ENCODE measurements at places on chromosomes 5 and 9.

GRCh38 chr9:129163753-129164152, 14.3 kb downstream of the IER5L start:
- no peak for DNase-seq

DNA sequence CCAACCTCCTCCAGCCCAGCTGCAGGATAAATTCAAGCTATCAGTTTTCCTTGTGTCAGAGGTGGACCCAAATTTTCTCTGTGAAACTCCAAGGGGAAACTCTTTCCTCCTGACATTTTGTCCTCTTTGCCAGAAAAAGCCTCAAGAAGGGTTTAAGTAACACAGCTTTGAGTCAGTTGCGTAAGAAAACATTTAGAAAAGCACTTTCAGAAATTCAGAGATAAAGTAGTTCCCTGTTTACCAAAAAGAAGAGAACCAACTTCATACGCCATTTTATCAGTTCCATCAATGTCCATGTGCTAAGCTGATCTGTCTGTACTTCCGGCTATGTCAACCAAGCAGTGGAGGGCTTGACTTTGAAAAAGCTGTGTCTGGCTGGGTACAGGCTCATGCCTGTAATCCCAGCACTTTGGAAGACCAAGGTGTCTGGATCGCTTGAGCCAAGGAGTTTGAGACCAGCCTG, 19.9 kb upstream of the SUSD1 start:
- no peak for DNase-seq

DNA sequence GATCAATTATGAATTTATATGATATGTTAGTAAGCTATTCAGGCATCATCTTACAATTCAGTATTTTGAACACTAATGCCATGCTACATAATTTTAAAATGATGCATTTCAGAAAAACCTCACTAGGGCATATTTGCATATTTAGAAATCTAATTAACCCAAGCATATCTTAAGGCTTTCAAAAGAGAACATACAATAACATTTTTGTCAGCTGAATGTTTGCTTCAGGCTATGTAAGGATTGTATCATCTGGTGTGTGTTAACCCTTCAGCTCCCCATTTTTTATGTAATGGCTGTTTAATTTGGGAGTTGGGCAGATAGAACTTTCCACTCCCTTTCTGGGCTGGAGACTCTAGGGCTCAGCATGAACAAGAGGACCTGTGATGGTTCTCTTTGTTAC, 299.1 kb upstream of the EFNA5 start:
- DNase-seq = no peak

DNA sequence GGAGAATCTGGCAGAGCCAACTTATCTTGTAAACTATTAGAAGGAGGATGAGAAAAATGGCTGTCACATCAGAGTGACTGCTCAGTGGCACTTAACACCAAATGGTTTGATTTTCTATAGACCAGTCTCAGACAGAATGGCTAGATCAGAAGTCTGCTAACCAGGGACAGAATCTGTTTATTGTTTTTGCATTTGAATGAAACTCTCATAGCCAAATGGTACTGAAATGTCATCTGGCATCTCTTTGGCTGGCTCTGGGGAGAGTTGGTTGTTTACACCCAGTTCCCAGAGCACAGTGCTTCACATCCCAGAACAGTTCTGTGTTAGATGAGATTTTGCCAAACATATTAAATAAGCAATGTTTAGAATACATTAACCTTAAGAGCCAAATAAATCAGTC, 106.6 kb upstream of the HMHB1 start:
- peak; percentile 32 for DNase-seq

- no peak for DNase-seq
These were observed 146.6 kb downstream of the SEC61B start for GRCh38 chr9:99368341-99369326.

DNA sequence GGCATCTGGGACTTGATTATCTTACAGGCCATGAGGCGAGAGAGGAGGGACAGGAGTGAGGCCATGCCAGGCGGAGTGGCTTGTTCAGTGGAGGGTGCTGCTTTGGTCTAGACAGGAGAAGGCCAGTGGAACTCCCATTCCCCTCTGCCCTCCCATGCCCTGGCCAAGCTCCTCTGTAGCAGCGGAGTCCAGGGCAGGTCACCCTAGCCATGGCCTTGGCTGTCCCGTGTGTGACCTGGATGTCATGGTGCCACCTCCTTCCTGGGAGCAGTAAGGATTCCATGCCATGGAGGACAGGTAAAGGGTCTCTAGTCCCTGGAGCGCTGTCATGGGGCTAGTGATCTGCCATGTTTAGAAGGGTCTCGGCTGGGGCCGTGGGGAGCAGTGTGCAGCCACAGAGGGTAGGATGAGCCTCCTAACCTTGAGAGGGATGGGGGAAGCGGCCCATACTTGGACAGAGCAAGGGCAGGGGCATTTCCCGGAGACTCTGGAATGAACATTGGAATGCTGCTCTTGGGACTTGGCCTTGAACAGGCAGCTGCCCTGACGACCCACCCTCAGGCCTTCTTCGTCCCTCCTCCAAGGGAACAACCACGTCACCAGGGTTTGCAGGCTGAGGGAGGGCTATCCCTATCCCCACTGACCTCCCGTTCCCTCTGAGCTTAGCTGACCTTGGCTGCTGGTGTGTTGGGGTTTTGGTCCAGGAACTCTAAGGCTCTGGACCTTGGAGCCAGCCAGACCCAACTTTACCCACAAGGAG, 100.4 kb downstream of the DAB2IP start:
- no peak for DNase-seq

DNA sequence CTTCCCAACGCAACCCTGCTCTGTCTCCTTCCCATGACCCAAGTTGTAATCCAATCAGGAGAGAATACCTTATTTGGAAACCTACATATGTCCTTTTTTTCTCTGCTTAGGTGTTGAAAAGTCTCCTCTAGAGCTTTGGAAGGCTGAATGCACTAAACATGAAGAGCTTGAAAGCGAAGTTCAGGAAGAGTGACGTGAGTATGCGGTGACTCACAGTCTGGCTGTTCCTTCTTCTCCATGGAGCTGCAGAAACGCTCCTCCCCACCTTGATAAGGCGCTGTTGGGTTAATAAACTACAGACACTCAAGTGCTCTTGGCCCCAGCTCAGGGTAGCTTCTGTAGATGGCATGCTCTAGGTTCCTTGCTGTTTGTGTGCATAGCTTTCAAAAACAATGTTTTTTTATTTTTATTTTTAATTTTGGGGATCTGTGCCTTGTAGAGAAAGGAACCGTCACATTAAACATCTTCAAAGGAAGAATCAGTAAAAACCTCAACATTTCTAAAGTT, 30.7 kb downstream of the RAI14 start:
- peak; percentile 96 for DNase-seq

GRCh38 chr5:112682621-112683061, 55.0 kb upstream of the APC start:
- no peak for DNase-seq

DNA sequence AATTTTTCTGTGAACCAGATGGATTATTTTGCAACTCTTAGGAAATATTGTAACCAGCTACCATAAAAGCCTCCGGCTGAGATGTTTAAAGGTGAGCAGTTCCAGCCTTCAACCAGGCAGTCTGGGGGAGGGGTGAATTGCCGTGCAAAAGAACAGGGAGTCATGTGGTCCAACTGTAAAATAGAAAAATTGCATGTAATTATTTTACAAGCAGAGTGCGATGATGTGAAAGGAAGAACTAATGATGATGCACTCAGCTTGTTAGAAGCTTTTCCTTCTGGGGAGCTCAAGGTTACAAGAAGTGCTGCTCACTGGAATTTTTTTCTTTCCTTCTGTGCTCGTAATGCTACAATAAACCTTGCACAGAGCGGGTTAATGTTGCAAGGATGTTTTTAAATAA, 188.7 kb upstream of the ITGA1 start:
- no peak for DNase-seq

- DNase-seq = no peak
These were observed 485.0 kb upstream of the EDIL3 start for GRCh38 chr5:84869675-84870074.

GRCh38 chr5:9621379-9621903, 8.7 kb downstream of the TAS2R1 start:
- DNase-seq = peak; percentile 69

DNA sequence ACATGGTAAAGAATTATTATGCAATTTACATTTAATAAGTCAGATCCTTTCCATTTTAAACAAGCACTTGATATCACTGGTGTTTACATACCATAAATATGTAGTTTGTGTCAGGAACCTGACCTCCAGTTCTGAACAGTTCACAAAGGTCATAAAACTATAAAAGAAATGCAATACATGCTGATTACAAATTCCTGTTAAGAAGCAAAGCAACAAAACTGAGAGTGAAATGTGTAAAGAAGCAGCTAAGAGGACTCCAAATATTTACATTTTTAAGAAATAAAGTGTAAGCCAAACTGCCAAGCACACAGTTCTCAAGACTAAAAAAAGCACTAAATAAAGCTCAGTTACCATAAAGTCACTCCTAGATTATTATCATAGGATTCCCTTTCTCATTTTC, 17.4 kb upstream of the SCAI start:
- DNase-seq = no peak

GRCh38 chr5:127311781-127312525, 21.4 kb downstream of the MEGF10 start:
- no peak for DNase-seq

- no peak for DNase-seq
These were observed 30.3 kb upstream of the STING1 start for GRCh38 chr5:139512786-139513390.

- peak; percentile 34 for DNase-seq
These were observed 505 bp upstream of the ACER2 start for GRCh38 chr9:19408316-19408692.

GRCh38 chr5:151063142-151063989, 17.5 kb downstream of the TNIP1 start:
- no peak for DNase-seq

- no peak for DNase-seq
These were observed 92.6 kb downstream of the PAX5 start for GRCh38 chr9:36941441-36941840.
